Mammary epithelial cell (primary cell): ENCODE measurements at places on chromosomes 16 and 17.
A peak's percentile ranks its signal among the peaks of the same experiment; 100 is the strongest.

DNA sequence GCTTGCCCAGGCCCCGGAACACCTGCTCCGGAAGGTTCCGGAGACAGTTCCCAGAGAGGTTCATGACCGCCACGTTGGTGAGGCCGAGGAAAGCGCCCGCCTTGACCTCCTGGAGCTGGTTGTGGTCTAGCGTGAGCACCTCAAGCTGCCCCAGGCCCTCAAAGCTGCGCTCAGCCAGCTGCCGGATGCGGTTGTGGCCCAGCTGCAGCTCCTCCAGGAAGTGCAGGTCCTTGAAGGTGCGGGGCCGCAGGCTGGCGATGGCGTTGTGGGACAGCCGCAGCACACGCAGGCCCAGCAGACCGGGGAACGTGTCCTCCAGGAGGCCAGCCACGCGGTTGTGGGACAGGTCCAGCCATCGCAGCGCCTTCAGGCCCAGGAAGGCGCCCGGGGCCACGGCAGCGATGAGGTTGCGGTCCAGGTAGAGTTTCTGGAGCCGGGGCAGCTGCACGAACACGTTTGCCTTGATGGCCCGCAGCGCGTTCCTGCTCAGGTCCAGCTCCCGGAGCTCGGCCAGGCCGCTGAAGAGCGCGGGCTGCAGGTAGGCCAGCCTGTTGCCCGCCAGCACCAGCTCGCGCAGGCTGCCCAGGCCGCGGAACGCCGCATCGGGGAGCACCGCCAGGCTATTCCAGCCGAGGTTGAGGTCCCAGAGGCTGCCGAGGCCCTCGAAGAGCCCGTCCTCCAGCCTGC is 2.1 kb downstream of the IGFALS start:
- no peak for DNase-seq

DNA sequence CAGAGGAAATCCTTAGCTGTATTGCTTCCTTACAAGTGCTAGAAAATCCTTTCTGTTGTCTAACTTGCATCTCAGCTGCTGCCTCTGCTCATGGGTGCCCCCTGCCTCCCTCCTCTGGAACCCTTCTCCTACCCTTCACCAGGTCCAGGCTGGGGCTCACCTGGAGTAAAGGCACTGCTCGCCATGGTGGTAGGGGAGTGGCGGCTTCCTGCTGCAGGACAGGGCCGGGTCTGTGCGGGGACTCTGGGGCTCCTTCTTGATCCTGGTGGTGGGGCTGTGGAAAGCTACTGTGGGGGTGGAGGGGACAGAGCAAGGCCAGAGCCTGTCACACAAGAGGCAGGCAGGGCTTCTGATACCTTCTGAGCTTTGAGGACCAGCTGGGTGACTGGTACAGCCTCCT is 12.4 kb downstream of the ETV4 start:
- DNase-seq, result no peak

DNA sequence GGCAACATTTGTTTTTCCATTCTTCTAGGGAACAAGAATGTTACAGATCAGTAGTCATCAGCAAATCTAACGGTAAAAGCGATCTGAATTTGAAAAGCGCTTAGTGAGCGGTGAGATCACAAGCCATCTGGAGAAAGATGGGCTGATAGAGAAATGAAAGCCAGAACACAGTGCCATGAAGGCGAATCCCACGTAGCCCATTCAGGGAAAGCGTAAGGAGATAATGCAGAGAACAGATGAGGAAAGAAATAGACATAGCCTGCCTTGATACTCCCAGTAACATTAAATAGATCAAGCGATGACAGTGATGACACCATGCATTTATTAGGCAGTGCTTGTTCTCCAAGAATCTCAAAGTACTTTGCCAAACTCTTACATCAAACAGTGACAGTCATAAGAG is 183.1 kb upstream of the PSMD7 start:
- DNase-seq, result no peak

GRCh38 chr17:20315821-20316220 is 151.5 kb downstream of the LGALS9B start:
- DNase-seq, result no peak

DNA sequence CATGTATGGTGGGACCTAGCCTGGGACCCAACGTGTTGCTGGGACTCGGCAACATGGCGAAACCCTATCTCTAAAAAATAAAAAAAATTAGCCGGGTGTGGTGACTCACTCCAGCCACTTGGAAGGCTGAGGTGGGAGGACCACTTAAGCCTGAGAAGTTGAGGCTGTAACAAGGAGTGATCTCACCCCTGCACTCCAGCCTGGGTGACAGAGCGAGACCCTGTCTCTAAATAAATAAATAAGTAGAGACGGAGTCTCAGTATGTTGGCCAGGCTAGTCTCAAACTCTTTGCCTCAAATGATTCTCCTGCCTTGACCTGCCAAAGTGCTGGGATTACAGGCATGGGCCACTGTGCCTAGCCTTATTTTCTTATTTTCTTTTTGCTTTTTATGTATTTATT is 10.1 kb upstream of the CNP start:
- no peak for DNase-seq

DNA sequence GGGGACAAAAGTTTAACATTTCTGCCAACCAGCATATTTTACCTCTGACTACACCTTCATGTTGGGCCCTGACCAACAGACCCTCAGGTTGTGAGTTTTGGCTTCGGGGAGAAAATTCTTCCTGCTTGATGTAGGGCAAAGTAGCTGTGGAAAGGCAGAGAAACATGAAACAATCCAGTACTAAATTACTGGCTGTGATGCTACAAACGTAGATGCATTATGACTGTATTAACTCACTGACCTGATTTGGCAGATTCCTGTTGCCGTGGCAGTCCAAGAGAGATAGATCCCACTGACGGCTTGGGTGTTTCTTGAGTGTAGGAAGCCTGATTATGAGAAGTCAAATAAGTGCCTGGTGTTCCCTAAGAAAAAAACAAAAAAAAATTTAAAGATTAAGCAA is 80.7 kb downstream of the TTC19 start:
- DNase-seq, result no peak

- no peak for DNase-seq
Observed at GRCh38 chr17:81179861-81180260, 13.8 kb upstream of the AATK start.

- DNase-seq, result no peak
Observed at GRCh38 chr16:88118376-88118775, 167.1 kb downstream of the BANP start.

- DNase-seq, result peak; percentile 81
Observed at GRCh38 chr16:22938647-22939046, 124.7 kb downstream of the HS3ST2 start.

GRCh38 chr17:16928406-16929034 is 43.4 kb downstream of the TNFRSF13B start:
- no peak for DNase-seq

DNA sequence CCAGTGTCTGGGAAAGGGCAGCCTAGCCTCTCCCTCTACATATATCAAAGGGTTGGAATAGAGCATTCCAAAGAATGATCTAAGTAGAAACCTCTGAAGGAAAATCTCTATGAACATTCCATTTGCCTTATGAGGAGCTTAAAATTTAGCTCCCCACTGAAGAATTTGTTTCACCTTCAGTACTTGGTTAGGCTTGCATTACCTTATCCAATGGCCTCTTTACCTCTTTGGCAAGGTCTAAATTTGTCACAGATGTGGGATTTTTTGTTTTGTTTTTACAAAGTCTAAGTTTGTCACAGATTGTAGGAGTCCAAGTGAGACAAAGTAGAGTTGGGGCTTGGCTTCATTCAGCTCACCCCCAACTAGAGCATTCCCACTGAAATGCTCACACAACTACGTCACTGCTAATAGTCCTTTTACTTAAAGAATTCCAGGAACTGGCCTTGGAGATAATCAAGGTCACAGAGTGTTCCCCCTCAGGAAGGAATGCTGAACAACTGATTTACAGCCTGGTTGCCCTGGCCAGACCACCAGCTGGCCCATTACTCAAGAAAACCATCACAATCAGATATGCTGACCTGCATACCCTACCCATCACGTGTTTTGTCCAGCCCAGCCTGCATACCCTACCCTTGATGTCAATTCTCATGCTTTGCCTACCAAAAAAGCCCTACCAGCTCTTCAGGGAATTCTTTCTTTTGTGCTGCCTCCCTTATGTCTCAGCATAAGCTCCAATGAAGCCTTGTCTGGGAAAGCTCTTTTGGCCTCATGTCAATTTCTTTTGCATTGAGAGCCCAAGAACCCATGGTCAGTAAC is 26.5 kb upstream of the PPM1D start:
- DNase-seq, result no peak

GRCh38 chr16:87445486-87445885 is 47.3 kb downstream of the ZCCHC14 start:
- DNase-seq, result no peak

DNA sequence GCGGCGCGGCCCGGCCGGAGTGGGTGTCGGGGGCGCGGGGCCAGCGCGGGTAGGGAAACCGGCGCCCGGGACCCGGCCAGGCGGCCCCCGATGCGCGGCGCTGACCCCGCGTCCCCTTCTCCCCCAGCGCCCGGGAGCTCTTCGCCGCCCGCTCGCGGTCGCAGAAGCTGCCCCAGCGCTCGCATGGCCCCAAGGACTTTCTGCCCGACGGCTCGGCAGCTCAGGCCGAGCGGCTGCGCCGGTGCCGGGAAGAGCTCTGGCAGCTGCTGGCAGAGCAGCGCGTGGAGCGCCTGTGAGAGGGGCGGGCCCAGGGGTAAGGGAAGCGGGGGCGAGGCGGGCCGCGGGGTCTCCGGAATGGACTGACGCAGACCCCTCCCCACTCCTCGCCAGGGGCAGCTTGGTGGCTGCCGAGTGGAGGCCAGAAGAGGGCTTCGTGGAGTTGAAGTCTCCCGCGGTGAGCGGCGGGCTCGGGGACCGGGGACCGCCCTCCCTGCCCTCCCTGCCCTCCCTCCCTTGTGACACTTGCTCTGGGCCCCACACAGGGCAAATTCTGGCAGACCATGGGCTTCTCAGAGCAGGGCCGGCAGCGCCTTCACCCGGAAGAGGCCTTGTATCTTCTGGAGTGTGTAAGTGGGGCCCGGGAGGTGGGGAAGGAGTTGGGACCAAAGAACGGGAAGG is 430 bp downstream of the TSEN54 start:
- DNase-seq, result peak; percentile 7

DNA sequence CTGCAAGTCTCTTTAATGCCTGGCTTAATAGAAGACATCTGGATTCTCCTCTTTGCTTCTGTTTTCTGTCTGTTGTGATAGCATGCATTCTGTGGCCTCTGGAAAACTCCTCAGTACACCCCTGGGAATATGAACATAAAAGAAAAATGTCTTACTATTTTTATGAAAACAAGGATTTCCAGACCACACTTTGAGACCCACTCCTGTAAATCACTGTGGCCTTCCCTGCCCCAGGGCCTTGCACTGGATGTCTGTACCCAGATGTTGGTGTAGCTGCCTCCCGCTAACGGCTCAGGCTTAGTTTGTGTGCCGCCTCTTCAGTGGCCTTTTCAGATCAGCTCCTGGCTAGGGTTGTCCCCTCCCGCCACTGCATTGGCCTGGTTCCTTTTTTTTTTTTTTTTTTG is 126.6 kb downstream of the SOCS1 start:
- no peak for DNase-seq

DNA sequence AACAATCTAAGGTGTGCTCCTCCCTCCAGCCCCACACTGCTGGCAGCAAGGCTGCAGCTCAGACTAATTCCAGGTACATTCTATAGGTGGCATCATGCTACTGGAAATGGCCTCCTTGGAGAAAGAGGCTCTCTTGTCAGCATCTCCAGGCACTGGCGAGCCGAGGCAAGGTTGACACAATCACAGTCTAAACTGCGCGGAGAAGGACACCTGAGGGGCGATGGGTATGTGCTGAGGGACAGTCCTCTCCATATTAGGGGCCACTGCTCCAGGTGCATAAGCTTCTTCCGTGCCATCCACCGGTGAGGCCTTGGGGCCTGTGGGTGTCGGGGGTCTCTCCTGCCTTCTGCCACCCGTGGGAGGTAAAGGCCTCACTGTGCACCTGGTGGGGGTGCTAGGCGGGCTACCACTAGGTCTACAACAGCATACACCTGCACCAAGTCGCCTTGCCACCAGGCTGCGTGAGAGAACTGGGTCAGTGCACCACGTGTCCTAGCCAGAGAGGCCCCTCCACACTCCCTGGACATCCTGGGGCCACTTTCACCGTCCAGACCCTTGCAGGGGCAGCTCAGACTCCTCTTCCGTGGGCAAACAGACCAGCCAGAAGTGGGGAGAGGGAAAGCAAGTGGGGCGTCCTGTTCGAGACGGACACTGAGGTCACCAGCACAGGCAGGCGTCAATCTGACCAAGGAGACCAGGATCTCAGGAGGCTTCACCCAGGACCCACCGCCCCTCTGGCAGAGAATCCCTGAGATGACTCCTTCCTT is 12.1 kb upstream of the CBX8 start:
- DNase-seq, result peak; percentile 62

- DNase-seq, result peak; percentile 9
Observed at GRCh38 chr17:60231234-60231633, 81.5 kb downstream of the CA4 start.

- DNase-seq, result no peak
Observed at GRCh38 chr16:62764572-62764971, 728.3 kb upstream of the CDH8 start.

DNA sequence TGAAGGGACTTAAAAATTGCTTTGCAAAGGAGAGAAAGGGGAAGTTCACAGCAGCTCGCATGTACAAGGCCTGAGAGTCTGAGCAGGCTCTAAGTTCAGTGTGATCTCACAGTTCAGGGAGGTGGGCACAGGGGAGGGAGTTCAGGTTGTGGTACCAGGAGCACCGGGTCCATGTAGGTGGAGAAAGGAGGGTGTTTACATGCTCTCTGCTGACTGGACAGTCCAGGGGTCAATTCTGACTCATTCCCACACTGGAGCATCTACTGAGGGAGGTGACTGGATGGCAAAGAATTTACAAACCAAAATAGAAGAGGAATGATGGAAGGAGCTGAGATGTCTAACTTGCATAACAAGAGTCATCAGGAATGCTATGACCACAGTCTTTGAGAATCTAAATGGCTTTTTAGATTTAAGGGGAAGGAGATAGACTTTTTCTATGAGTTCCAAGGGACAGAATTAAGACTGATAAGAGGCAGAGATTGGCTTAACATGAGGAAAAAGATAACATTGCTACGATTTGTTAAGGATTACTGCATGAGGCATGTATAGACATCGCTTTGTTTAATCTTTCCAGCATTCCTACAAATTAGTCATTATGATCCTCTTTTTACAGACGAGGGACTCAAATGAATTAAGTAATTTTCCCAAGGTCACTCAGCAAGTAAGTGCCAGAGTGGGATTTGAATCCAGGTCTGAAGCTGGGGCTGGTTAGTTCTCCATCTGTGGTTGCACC is 29.9 kb downstream of the MIS12 start:
- peak; percentile 90 for DNase-seq

DNA sequence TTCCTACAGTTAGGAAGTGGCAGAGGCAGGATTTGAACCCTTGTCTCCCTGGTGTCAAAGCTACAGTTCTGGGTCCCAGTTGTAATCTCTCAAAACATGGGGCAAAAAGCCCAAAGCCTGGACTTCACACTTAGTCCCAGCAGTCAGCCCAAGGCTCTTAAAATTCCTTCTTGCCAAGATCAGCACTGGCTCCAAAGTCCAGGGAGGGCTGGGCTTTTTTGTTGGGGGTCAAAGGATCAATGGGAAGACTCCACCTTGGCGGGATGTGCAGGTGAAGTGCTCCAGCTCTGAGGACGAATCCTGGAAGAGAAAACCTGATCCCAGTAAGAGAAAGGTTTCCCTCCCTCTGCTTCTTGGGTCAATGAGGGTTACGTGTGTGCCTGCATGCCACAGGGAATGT is 195.5 kb downstream of the HAPSTR1 start:
- DNase-seq, result no peak
